Stimulated activated CD8-positive, alpha-beta memory T cell treated with anti-CD3 and anti-CD28 coated beads, Interleukin-15, amount 100 ng/mL, for 4 hours (primary cell): ENCODE measurements at places on chromosomes 7 and 10.

GRCh38 chr7:19408706-19409220 is 263.5 kb upstream of the FERD3L start:
- no peak for DNase-seq

- DNase-seq, result no peak
These were observed 299.2 kb upstream of the ETV1 start for GRCh38 chr7:14288701-14289100.

- DNase-seq, result no peak
These were observed 447.6 kb upstream of the ZMIZ1 start for GRCh38 chr10:78620985-78621799.

DNA sequence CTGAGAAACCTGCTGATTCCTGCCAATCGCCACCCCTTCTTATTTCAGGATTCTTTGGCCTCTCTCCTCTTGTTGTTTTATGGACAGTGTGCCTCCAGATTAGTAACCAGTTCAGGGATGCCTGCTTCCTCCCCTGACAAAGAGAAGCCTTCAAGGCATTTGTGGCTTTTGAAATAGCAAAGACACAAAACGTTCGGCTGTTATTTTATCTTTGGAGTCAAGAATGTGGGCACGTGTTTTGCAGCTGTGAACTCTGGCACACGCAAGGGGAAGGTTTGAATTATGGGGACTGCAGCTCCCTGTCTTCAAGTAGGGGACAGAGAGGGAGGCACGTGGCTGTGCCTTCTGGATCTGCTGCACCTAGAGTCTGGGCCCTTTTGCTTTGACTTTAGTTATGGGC is 157.9 kb upstream of the GRB10 start:
- no peak for DNase-seq

- DNase-seq, result no peak
These were observed 91.4 kb upstream of the CYP26C1 start for GRCh38 chr10:92969151-92969550.

GRCh38 chr10:128739930-128740329 is 613.7 kb upstream of the MKI67 start:
- no peak for DNase-seq

DNA sequence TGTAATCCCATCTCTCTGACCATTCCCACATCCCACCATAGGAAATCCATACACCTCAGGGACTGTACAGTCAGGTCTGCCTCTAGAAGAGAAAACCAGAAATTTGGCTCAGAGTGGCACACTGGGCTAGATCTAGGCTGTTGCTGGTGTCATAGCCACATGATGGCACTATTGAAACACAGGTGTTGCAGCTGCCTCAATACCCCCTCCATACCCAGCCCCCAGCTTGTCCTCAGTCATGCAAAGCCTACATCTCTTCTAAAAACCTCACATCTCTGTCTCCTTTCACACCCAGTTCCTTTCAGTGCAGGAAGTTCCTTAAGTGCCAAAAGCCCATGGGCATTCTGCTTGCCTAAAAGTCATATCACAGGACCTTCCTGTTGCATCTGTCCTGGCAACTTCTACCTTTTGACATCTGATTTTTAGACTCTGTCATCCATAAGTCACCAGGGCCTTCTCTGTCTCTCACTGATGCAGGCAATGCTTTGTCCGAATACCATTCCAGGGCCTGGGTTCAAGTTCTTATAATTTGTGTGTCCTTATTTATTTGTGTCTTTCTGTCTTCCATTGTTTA is 27.0 kb upstream of the HIBADH start:
- DNase-seq, result no peak

DNA sequence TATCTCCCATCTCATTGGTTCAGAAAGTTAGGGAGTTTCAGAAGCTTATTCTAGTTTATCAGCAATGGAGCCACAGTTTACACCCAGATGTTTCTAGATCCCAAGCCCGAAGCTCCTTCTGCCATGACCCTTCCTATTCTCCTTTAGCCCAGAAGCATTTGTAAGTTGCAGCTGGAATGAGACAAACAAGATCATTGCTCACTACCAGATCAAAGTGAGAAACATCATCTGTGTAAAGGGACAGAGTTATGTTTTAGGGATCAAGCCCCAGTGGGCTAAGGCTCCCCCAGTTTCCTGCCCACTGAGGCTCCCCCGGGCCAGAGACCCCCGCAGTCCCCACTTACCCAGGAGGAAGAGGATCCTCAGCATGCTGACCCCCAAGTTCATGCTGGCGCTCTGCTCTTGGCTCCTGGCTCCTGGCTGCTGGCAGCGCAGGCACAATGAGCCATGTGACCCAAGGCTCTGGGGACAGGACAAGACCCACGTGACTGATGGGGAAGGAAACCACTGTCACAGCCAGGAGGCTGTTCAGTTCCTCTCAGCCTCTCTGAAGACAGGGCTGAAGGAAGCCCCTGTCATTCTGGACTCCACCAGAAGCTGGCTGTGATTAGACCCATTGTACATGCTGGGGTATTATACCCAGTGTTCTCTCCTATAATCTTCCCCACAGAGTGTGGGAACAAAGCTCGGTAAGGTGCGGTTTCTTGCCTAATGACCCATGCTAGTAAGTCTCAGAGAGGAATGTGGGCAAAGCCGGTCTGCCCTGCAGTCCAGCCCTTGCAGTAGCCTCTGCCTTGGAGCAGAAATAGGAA is at the start of gene TMEM273:
Gene TMEM273 (minus strand): TSS at position 442 of the 812 bp plus-strand sequence. CDS start 55 bp downstream, at position 387.
- no peak for DNase-seq

DNA sequence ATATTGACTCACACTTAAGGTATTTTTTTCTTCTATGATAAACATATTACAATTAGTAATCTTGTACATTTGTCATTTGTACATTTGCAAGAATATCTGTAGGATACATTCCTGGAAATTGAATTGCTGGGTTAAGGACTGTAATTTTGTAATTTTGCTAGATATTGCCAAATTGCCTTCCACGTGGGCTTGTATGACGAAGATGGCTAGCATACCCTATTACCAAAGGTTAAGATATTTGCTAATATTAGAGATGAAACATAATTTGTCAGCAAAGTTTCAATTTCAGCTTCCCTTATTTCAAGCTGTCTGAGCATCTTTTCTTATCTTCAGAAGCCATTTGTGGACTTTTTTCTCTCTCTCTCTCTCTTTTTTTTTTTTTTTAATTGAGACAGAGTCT is 1.0 kb upstream of the LYZL2 start:
- no peak for DNase-seq

DNA sequence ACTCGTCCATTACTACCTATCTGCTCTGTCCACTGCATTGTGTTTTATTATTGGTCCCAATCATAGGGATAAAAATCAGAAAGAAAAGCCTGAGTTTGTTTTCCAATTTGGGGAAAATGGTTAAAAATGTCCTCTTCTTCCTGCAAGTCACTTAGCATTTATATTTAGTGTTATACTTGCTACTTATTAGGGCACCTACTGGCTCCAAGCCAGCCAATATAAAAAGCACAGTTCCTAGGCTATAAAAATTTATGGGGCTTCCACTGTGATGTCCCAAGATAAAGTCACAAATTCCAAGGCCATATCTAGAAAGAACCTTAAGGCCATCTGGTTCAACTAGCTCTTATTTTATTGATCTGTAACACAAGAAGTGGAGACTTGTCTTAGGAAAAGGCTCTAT is 3.2 kb downstream of the SLC35B4 start:
- no peak for DNase-seq

GRCh38 chr7:7944619-7945282 is 23.8 kb upstream of the GLCCI1 start:
- no peak for DNase-seq

DNA sequence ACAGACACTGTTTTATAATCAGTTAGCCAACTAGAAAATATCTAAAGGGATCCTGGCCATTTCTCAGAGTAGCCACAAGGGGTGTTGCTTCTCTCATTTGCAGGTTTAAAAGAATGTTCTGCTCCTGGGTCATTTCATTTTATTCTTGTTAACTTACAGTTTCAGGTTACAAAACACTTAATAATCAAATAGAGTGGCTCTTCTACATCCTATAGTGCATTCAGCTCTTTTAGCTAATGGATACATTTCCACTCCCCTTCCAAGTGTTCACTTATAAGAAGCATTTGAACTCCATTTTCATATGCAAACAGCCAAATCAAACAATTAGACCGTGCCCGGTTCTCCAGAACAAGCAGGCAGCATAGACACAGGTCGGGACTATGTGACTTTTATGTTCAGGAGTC is 117.5 kb downstream of the TRIL start:
- no peak for DNase-seq

DNA sequence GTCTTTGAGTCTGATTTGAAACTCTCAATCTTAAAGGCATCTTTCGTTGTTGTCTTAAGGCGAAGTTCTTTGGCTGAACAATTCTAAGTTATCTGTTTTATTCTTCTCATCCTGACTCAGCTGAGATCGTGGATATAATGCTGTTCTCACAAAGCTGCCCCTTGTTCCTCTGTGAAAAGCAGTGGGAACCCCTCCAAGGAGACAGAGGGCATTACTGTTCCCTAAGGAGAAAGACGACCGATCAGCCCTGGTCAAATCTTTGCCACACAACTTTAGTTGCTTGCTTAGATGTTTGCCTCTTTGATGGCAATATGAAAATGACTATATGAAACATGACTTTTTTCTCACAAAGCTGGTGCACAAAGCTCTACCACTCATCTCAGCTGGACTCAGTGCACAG is 1016.7 kb downstream of the REEP3 start:
- no peak for DNase-seq

DNA sequence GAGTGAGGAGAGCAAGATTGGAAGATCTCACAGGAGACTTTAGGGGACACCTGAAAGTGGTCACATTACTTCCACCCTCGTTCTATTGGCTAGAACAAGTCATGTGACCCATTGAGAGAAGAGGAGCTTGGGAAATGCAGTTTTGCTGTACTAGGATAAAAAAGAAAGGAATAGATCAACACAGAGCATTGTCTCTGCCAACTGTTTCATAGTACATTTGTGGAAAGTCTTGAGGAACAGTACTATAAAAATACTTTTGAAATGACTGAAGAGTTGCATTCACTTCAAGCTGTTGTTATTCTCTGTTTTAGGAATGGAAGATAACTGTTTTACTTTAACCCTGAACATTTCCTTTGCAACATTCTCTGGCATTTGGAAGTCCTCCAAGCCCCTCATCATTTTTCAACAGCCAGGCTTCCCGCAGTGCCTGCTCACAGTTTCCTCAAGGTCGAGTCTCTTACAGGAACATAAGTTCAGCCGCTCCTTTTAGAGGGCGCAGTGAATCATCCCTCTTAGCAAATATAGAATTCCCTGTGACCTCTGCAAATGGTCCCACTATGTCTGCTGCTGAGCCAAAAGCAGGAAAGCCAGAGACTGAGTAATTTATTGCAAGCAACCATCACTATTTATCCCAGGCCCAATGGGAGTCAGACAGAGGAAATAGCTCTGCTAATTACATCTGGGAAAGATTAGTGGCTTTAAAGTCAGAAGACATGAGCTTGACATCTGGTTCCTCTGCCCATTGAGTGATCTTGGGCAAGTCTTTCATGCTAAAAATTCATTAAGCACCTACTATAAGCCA is 40.7 kb downstream of the MRPL32 start:
- no peak for DNase-seq

- no peak for DNase-seq
These were observed 14.6 kb upstream of the BRI3 start for GRCh38 chr7:98266840-98267239.

DNA sequence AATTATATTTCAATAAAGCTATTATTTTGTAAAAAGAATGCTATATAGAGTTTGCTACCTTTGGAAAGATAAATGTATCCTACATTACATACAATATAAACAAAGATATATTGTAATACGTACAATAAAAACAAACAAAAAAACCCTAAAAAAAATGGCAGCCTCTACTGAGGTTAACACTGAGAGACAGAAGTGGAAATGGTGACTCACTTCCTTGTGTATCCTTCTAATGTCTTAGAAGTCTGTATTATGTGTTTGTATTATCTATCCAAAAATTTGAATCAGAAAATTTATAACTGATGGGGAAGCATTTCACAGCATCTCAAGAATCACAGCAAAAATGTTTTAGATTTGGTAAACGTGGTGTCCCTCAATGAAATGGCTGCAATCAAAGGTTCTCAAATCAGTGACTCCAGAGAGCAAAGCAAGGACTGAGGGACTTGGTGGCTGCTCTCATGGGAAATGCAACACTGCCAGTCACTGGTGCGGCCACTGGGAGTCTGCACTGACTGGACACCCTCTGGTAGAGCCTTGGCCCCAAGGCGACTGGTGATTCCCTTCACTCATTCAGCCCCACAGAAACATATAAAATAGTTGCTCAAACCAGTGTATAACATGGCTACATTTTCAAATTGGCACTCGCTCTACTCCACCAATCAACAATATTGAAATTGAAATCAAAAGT is 53.8 kb downstream of the PANK1 start:
- no peak for DNase-seq

DNA sequence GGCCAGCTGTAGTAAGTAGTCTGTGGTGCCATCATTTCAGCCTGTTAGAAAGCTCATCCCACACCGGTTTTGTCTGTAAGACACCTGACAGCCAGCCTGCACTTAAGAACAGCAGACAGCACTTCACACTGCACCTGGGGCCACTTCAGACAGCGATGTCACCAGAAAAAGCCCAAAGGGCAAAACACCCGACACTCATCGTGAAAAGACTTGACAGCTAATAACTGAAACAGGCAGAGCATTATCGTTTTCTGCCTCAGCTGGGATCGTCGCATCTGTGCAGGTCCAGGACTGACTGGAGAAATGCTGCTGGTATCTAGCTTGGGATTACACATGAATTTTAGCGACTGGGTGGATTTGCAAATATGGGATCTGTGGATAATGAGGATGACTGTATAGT is 16.8 kb upstream of the LAT2 start:
- DNase-seq, result no peak

GRCh38 chr7:28157831-28158416 is 22.7 kb downstream of the JAZF1 start:
- no peak for DNase-seq

- no peak for DNase-seq
These were observed 185.6 kb downstream of the ANK3 start for GRCh38 chr10:60203993-60204618.
